Stimulated activated CD8-positive, alpha-beta memory T cell treated with anti-CD3 and anti-CD28 coated beads, Interleukin-7, amount 100 ng/mL, for 1 hour (primary cell): ENCODE measurements at places on chromosomes 3 and 15.

DNA sequence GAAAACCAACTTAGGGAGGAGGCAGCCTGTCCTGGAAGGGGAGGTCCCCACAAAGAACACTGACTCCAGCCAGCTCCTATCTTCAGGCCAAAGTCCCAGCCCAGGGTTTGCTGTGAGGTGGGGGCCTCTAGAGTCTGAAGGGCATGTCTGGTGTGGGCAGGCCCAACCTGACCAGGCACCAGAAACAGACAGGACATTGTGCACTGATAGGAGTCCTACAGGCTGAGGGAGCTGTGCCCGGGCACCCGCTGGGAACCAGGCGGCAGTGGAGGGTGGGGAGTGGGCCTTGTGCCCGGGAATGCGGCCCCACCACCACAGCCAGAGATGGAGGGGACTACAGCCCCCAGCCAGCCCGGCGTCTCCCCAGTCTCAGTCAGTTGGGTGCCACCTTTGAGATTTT is 161.4 kb downstream of the WNT7A start:
- DNase-seq: no peak

DNA sequence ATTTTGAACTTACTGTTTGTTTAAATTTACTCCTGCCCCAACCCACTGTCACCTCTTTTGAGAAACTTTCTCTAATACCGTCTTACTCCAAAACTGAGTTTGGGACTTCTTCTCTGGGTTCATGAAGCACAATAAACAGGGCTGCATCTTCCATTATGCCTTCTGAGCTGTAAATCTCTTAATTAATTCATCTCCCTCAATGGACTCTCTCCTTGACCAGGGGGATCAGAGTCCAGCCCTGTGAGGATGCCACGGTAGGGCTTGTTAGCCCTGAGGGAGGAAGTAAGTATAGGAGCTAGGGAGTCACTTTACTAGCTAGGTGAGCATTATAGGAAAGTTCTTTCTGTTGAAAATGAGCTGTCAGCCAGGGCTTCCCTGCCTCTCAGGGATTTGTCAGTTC is 299.3 kb upstream of the SATB1 start:
- DNase-seq: no peak

- no peak for DNase-seq
These were observed 65.0 kb downstream of the CLDN11 start for GRCh38 chr3:170483485-170484262.

GRCh38 chr3:14235003-14235911 is 56.6 kb downstream of the LSM3 start:
- DNase-seq: no peak

GRCh38 chr3:106609666-106610301 is 741.0 kb upstream of the CBLB start:
- peak; percentile 37 for DNase-seq

DNA sequence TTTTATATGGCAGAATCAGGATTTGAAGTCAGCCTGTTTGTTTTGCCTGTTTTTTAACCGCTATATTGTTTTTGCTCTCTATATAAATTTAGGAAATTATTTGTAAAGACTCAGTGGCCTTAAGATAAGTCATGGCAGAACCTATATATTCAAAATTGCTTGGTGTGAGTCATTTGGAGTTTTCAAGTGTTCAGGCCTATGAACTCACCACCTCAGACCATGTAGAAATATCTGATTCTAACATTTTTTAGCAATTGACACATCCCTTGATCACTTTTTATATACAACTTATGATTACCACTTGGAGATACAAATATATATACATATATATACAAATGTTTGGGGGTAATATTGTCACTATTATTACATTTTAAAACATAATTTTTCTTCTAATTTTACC is 95.7 kb downstream of the VGLL3 start:
- DNase-seq: no peak

DNA sequence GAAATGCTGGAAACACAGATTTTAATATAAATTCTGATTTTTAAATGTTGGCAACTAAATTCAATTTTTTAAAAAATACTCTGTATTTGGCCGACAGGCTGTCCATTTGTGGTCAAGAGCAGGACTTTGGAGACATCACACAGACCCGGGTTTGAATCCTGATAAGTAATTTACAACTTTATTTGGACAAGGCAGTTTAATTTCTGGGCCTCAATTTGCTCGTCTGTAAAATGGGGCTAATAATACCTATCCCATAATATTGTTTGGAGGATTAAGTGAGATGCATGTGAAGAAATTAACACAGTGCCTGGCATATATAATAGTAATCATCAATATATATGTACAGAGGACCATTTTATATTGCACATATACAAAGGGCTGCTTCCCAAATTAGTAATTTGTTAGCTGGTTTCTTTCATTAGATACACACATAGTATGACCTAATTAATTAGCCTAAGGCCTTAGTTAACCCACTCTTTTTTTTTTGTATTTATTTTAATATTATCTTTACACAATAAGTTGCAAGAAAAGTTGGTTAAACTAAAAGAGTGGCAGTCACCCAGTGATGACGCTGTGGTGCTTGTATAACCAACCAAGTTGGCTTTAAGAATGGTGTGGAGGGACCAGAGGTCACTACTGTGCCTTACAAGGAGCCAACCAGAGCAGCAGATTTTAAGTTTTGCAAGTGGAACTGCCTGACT is 665 bp downstream of the PIGB start:
- no peak for DNase-seq

GRCh38 chr3:122033023-122033422 is 11.0 kb upstream of the ILDR1 start:
- DNase-seq: no peak

- no peak for DNase-seq
These were observed 225.5 kb upstream of the STT3B start for GRCh38 chr3:31307131-31307785.
